Hair follicle dermal papilla cell (primary cell): ENCODE measurements at places on chromosomes 2 and 18. TPM values are rescaled to one million over a fixed set of nuclear protein-coding genes. Genes with fewer than 3 reads are reported as not detected.

Gene IL1RL2
- total RNA-seq = 0.97 and 1.1 TPM in 2 replicates

Gene VWA3B
- total RNA-seq = not detected in 2 replicates

Gene NEU2
- total RNA-seq = not detected in 2 replicates

Gene MROH2A
- not detected in 2 replicates for total RNA-seq

Gene CRYGC
- total RNA-seq = not detected in 2 replicates

Gene ASTL
- not detected in 2 replicates for total RNA-seq

Gene D2HGDH
- 17.1 and 23.4 TPM in 2 replicates for total RNA-seq

Gene SULT1C4
- total RNA-seq = 0.16 TPM in 1 of 2 replicates, not detected in the other

Gene SCN3A
- not detected in 2 replicates for total RNA-seq

Gene ATOH8
- 3.6 and 5.7 TPM in 2 replicates for total RNA-seq

Gene MIB1
- 60.2 and 72.4 TPM in 2 replicates for total RNA-seq

Gene PLGLB2
- 1.3 and 2.8 TPM in 2 replicates for total RNA-seq

Gene MYO3B
- under 0.01 and 0.24 TPM in 2 replicates for total RNA-seq

Gene FASTKD2
- 39.8 and 41.5 TPM in 2 replicates for total RNA-seq

Gene PRKRA
- total RNA-seq = 49.7 and 53.9 TPM in 2 replicates

Gene EMX1
- total RNA-seq = not detected in 2 replicates

Gene OTOS
- not detected in 2 replicates for total RNA-seq

Gene MC4R
- total RNA-seq = 0.36 TPM in 1 of 2 replicates, not detected in the other

Gene MAPK4
- total RNA-seq = not detected in 2 replicates

Gene DSC3
- 0.24 and 1.3 TPM in 2 replicates for total RNA-seq

Gene EDAR
- not detected in 2 replicates for total RNA-seq

Gene GNLY
- total RNA-seq = not detected in 2 replicates

Gene FKBP7
- total RNA-seq = 25.5 and 29.9 TPM in 2 replicates
